ENCODE measurements at places on chromosomes 3 and 15.

DNA sequence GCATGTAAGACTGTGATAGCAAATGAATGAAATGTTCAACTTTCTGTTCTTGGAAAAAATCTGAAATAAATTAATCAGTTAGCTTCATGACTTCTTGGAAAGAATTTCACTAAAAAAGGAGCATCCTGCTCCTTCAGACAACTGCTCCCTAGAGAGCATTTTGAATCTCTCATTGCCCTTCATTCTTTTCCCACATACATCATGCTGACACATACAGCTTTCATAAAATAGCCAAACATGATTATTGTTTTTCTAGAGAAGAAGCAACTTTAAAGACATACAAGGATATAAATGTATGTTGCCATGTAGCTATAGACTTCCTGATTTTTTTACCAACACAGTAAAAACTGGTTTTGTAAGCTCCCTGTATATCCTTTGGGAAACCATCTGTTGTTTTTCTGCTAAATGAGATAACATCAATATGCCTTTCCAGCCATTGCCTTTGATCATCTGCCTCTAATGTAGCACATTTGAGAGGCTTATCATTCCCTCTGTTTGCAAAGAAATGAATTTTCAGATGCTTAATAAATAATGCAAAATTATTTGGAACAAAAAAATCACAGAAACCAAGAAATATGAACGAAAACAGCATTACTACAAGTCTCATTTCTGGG is 248.2 kb upstream of the GPR149 start:
- no peak for DNase-seq

GRCh38 chr15:80217327-80217900 is 34.6 kb downstream of the CTXND1 start:
- no peak for DNase-seq

DNA sequence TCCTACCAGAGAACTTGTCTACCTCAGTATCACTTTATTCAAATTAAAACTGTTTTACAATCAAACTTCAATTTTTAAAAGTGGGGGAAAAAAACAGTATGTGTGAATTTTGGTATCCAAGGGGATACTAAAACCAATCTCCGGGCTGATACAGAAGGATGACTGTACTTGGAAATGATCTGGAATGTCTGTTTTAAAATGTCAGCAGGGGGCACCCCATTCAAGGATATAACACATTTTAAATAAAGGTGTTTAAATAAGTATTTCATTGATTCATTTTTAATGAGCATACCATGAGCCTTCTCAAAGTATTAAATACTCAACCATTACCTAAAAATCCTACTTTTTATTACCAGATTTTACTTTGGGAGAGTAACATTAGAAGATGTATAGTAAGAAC is 67.9 kb downstream of the ULK4 start:
- peak; percentile 16 for DNase-seq

DNA sequence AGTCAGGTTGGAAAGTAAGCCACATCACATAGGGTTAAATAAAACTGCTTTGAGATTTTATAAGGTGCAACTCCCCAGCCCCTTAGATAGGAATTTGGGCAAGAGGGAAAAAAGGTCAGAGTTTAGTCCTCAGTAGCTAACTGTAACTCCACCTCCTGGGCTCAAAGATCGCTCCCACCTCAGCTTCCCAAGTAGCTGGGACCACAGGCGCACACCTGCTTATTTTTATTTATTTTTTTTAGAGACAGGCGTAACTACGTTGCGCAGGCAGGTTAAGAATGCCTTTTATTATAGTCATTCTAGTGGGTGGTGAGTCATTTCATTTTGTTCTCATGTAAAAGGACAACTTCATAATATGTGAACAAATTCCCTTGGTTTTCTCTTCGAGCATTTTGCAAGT is 14.7 kb downstream of the TM2D3 start:
- no peak for DNase-seq

- no peak for DNase-seq
Observed at GRCh38 chr3:172096881-172097420, 57.6 kb downstream of the FNDC3B start.

DNA sequence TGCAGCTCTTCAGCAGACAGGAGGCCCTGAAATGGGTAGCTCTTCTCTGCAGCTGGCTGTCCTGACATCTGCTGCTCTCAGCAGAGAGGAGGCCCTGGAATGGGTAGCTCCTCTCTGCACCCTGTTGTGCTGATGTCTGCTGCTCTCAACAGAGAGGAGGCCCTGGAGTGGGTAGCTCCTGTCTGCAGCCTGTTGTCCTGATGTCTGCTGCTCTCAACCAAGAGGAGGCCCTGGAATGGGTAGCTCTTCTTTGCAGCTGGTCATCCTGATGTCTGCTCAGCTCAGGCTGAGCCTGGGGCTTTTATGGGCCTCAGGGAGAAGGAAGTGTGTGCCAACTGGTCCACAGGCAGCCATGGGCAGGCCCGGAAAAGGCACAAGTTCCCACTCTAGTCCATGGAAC is 66.6 kb downstream of the PIK3CB start:
- no peak for DNase-seq

DNA sequence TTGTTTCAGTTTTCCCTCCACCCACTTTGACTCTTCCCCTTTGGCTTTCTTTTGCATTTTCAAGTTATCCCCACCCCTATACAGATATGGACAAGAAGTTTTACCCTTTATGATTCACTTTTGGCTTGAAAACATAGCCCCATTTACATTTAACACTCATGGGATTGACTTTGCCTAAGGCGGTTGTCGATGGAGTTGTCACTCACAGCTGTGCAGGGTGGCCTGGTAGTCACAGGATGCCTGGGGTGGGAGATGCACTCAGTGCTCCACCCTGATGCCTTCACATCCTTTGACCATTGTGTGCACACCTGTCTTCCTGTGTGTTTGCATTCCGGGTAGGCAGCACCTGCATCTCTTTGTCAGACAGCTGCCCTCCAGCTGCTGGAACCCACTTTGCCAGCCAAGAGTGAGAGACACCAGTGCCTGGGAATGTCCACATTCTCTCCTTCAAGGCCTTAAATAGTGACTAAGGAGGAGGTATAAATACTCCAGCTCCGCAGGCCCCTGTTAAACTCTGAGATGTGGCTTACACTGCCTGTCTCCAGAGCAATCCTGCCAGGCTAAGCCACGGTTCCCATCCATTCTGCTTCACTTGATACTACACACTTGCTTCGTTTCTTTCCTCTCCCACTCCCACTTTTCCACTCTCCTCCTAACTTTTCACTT is 191.5 kb upstream of the SLC24A5 start:
- DNase-seq: no peak

DNA sequence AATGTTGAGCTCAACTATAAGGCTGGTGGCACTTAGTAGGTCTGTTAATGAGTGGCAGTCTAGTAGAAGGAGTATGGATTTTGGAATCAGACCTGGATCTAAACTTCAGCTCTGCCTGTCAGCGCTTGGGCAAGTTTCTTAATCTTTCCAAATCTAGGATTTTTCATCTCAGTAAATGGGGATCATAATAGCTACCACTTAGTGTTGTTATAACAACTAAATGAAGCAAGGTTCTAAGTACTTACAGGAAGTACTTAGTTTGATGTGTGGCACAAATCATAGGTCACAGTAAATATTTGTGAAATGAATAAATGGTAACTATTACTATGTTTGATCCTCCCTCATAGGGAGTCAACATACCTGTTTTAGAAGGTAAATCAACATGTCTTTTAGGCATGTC is 31.4 kb downstream of the SLC49A4 start:
- DNase-seq: no peak

DNA sequence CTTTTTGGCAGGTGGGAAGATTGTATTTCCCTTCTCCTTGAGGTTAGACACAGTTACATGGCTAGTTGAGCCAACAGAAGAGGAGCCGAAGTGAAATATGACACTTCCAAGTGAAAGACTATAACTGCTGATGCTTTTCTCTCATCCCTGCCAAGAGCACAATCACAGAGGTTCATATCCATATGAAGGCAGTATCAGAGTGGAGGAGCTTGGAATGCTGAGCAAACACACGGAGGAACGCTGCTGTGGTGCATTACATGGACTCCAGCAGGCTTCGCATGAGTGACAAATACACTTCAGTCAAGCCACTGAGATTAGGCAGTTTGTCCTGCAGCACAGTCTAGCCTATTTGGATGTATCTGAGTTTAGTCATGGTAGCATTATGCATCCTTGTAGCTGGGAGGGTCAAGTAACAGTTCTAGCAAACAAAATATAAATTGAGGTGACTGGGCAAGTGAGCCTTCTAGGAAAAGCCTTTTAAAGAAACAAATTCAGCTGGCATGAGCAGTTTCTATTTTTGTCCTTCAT is 5.4 kb downstream of the IQCF6 start:
- DNase-seq: no peak

DNA sequence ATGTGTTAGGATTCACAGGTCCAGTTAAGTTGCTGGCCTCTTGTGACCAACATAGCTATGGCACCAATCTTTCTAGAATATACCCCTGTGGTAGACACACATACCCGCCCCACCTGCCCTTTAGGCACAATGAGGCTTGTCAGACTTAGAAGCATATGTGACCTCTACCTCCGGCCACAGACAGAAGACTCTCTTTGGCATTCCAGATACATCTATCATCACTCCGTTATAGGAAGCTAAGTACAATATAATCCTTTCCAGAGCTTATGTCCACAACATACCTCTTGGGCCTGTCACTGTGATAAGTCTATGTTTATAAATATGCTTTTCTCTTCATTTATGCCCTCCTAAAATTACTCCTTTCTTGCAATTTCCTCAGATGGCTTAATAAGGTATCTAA is 39.8 kb downstream of the CD47 start:
- DNase-seq: no peak

Measured in fibroblast of skin of left biceps (primary cell).